ENCODE measurements at places on chromosomes 12 and 14.

DNA sequence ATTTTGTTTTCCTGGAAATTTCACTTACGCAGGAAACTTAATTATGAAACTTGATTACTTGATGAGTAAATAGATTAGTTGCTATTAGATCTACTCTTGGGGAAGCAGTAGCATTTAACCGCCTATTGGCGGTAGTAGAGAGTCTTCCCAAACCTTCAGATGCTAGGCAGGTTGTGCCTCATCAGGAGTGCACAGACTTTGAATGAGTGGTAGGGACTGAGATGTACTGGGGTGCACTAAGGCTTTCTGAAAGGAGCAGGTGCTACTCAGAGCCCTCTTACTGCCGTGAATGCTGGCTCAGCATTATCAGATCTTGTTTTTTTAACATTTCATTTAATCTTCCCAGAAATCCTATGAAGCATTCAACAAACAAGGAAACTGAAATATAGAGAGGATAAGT, 7.7 kb downstream of the GATC start:
- peak; percentile 26 for DNase-seq

DNA sequence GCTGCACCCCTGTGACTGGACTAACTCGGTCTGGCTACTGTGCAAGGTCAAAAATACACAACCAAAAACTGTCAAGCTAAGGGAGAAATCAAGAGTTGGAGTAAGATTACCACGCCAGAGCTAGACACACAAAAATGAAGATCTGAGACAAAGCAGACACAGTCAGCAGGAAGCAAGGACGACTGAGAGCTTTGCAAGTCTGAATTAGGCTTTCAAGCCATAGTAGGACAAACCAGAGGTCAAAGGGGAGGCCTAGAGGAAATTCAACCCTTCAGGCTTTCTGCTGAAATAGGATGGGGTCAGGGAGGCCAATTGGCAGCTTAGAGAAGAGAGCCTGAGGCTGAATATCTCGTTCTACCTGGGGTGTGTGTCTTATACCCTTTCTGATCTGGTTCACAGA, 117.3 kb downstream of the LLPH start:
- DNase-seq, result no peak

DNA sequence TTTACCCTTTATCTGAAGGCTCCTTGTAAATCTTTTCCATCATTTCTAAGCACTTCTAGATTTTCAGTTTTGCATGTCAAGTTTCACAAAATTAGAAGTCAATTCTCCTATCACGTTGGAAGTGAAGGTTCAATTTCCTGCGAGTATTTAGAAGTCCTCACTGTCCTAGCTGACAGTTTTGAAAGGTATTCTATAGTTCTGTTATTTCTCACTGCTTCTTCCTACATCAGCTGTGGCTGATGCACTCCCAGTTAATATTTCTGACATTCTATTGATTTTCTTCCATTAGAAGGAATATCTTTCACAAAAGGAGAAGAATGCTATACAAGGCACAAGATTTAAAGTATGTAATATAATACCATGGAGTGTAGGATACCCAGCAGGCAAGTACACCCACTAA, 15.8 kb upstream of the TMCC3 start:
- no peak for DNase-seq

DNA sequence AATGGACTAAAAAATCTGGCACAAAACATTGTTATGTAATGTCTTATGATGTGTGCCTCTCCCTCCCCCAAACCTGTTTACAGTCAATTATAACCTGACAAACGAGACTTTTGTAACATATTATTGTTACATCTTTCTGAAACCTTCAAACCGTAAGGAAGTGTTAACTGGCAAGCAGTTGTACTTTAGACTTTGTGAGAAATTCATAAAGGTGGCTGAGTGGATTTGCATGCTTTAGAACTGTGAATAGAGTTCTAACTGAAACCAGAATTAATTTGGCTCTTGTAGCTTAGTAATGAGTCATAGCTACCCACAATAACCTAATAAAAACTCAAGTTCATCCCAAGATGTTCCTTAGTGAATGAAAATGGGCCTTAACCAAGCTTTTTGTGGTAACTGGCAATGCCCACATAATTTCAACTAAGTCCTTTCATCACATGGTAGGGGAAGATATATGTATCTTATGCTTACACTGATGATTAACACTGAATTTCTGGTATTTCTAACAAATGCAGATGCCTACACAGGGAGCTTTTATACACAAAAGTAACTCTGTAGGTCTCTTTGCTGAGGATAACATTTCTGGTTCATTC, 29.7 kb downstream of the RAD9B start:
- DNase-seq, result no peak

DNA sequence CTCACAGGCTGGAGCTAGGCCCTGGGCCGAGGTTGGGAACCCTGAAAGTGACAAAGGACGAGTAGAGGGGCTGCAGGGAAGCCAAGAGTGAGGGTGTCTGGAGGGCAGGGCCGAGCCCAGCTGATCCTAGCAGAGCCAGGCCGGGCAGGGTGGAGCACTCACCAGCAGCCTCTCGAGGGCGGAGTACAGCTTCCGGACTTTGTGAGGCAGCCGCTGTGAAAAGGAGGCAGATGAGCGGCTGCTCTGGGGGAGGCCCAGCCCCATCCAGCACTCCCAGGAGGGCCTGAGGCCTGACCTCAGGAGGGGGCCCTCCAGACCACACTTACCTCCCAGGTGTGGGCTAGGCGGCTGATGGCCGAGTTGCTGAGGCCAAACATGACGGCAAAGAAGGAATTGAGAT, 14.7 kb upstream of the ENDOU start:
- DNase-seq, result no peak

DNA sequence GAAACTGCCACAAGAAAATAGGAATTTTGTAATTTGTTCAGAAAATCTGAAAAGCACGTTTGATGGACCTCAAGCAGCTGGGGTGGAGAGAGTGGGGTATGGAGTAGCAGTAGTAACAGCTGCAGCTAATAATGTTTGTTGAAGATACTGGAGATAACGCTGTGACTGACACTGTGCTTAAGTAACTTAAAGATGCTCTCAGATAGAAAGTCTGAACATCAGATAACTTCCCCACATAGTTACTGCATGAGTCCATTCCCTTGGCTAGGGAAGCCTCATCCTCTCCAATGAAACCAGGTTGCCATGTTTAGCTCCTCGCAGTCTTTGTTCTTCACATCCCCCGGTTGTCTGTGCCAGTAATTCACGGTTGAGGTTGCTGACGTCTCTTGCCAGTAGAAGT, 24.9 kb downstream of the RMST start:
- DNase-seq, result no peak

DNA sequence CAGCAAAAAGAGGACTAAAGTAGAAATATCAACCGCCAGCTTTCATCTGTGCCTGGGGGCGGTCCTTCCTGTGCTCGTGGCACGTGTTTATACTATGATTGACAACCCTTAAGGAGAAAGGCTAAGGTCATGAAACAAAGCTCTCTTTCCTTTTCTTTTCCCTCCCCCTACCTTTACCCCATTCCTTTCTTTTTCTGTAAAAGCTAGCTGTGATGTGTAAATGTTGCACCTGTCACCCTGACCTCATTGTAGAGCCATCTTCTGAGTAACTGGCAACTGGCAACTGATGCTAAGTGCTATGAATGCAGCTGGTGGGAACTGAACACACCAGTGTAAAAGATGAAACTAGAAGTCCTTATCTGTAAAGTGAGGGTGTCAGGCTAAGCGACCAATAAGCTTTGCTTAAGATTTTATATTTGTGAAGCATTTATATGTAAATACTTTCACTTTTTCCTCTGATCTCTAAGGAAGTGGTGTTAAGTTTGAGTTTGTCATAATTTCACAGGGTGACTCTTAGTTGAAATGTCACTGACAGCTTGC, 102.8 kb upstream of the BCAT1 start:
- DNase-seq, result no peak

- DNase-seq, result no peak
Measured at GRCh38 chr12:65666876-65667275, 157.4 kb upstream of the HMGA2 start.

- DNase-seq, result no peak
Measured at GRCh38 chr14:71776471-71777360, 155.5 kb upstream of the RGS6 start.

GRCh38 chr14:34632411-34632978, 2.5 kb upstream of the SNX6 start:
- DNase-seq, result no peak

DNA sequence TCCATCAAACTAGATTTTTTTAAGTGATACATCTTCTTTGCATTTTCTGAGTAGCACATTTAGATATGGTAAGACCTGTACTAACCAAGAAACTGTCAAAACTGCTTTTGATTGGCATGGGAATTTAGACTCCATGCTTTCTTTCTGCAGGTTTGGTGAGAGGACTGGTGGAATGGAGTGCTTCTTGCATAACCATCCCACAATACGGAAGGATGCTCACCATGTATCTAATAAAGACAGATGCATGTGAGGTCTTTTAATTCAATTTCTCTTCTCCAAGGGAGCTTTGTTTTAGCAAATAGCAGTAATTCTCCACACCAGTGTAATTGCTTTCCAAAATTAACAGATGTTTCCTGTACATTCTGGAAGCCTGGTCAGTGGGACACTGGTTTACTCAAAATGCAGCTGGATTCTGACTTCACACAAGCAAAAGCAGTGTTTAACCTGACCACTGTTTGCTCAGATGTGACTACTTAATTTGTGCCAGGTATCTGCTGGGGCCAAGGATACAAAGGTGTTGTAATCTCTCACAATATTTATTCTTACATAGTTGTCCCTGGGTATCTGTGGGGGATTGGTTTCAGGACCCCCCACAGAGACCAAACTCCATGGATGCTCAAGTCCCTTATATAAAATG, 26.1 kb downstream of the FGD6 start:
- DNase-seq, result no peak

- peak; percentile 89 for DNase-seq
Measured at GRCh38 chr12:70733385-70733784, 96.2 kb upstream of the PTPRB start.

GRCh38 chr12:111444314-111444924, 38.7 kb downstream of the SH2B3 start:
- no peak for DNase-seq

DNA sequence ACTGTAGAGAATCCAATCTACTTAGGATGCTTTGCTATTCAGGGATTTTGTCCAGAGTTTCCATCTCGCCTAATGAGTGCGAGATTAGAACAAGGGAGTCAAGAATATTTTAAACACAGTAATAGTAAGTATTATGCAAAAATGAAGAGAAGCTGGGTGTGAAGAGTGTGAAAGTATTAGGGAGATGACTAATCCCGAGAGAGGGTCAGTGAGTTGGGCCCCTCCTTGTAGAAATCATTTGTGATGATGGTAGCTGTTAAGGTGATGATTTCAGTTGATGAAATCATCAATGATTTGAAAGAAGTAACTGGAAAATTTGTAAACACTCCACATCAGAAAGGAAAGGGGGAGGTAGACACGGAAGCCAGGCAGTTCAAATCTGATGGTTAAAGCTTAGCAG, 478.9 kb upstream of the MGAT4C start:
- no peak for DNase-seq

DNA sequence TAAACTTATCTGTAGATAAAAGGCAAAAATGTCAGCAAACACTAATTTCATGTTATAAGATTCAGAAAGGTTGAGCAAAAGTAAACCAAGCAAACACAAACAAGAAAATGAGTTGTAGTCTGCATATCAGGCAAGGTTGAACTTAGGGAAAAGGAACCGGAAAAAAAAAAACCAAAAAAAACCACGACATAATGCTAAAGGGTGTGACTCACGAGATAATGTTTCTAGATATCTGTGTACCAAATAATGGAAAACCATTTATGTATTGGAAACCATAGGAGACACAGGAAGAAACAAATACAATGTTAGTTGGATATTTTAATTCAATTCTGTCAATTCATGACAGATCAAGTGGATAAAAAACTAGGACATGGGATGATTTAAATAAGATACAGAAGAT, 60.5 kb downstream of the GPATCH2L start:
- no peak for DNase-seq

- no peak for DNase-seq
Measured at GRCh38 chr12:49949866-49950265, 671 bp upstream of the AQP2 start.

DNA sequence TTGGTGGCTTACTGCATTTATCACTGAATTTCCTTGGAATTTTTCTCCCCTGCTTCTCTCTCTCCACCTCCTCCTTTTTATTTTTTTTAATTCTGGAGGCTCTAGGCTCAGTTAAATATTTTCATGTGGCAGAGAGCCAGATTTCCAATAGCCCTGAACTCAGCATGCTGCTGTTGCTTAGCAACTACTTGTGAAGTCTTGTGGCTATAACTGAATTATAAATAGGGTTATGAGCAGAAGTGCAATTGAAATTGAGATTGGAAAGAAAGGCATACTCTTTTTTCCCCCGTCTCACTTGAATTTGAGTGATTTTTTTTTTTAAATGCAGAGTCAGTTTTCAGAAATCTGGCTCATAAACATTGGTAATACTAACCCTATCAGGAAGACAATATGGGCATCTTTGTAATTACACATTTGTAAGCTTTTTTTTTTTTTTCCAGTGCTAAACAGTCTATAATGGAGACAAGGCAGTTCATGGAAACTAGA, 38.3 kb downstream of the ATF7IP start:
- DNase-seq, result peak; percentile 84

GRCh38 chr12:33472299-33472698, 32.7 kb upstream of the SYT10 start:
- DNase-seq, result no peak

- DNase-seq, result no peak
Measured at GRCh38 chr12:93803424-93803807, 126.2 kb downstream of the CRADD start.

- DNase-seq, result peak; percentile 61
Measured at GRCh38 chr14:105086833-105087307, 21.6 kb upstream of the GPR132 start.

DNA sequence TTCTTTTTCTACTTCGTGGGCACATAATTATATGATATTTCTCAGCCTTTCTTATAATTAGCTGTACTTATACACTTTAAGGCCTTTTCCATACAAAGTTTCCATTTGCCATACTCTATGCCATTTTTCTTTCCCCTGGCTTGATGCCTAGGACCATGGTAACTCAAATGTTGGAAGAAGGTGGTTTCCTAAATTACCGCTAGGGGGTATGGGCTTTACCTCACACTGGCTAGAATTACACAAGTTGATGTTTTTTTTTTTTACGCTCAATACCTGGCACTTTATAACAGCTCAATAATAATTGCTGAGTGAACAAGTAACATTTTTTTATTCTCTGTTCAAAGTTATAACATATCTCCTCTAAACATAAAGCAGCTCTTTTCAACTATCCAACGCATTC, 306.8 kb upstream of the LRFN5 start:
- DNase-seq, result no peak

DNA sequence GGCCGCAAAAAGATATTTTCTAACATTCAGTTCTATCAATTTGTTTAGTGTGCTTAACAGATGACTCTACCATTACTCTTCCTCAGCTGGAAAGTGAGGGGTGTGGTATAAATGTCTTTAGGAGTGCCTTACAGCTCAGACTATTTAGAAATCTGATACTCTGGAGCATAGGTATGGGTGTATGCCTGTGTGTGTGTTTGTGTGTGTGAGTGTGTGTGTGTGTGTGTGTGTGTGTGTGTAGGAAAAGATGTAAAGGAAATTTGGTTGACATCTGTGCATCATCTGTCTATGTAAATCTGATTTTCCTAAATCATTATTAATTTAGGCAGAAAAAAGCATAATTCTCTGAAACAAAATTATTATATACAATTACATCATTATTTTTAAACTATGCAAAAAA, 16.0 kb downstream of the RNASE3 start:
- DNase-seq, result no peak

GRCh38 chr12:7114008-7114407, 5.0 kb upstream of the C1RL start:
- DNase-seq, result no peak

Measured in NCI-H1417 (cell line).